ENCODE measurements at places on chromosomes 1 and 21.

- no peak for DNase-seq
Measured at GRCh38 chr1:10604966-10605365, 130.2 kb downstream of the PEX14 start.

- DNase-seq, result no peak
Measured at GRCh38 chr1:42953182-42954180, 5.2 kb downstream of the SLC2A1 start.

DNA sequence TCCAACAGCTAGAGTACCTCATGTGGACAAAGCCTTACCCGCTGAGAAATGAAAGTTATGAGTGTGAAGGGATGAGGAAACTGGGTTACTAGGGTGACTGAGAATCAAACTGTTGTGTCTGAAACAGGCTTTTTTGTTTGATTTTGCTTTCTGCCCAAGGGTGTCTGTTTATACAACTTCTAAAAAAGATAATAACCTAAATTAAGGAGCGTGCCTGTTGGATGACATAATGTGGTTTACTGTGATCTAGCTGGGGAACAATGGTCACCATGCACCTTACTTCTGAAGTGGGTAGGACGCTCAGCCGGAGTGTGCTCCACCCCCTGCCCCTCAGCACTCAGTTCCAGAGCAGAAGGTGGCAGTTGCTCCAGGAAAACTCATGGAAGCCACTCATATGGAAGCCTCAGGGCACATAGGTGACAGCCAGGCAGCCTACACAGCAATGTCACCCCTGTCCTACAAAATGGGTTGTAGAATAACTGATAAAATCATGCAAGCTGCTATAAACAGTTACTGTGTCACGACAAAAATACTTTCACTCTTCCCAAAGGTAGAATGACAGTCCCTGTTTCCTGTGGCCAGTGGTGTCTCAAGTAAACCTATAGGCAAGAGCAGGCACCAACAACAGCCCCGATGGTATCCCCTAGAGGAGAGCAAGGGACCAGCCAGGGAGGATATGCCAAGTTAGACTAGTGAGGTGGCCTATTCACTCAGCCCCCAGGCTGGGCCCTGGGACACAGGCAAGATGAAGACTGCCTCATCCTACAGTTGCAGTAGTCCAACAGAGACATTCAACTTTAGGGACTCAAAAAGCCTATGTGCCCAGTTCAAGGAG is 29.3 kb downstream of the SIPA1L2 start:
- no peak for DNase-seq

DNA sequence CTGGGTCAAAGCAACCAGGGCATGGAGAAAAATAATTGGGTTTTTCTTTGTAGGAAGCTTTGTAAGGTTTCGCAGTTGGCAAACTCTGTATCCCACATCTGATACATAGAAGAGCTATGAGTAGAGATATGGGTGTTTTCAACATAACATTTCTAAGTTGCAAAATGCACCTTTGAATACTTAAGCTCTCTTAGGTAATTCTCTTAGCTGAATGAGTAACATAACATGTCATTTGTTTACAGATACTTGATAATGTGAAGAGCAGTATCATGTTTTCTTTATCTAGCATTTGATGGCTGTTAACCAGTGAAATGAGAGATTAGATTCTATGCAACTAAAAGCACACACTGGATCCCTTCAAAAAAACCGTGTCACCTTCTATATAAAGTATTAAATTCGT is 21.6 kb downstream of the RAVER2 start:
- DNase-seq, result no peak

GRCh38 chr1:27664291-27664690 is 7.7 kb downstream of the IFI6 start:
- DNase-seq, result no peak

DNA sequence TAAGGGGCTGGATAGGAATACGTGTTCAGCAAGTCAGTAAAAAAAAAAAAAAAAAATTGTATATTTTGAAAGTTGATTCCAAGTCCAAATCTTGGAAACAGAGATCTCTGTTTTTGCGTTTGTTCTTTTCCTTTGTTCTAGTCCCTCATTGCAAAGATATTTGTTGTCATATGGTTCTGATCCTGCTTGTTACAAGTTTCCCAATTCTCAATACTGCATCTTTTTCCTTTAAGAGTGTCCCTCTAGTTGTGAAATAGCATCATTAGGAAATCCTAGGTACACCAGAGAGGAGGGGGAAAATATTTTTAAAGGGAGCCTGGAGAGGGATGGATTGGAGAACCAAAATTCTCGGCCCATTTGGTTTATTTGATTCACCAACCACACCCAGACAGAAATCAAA is 152.2 kb upstream of the C1orf105 start:
- no peak for DNase-seq

- DNase-seq, result no peak
Measured at GRCh38 chr1:242523719-242524570, 552 bp downstream of the PLD5 start.

DNA sequence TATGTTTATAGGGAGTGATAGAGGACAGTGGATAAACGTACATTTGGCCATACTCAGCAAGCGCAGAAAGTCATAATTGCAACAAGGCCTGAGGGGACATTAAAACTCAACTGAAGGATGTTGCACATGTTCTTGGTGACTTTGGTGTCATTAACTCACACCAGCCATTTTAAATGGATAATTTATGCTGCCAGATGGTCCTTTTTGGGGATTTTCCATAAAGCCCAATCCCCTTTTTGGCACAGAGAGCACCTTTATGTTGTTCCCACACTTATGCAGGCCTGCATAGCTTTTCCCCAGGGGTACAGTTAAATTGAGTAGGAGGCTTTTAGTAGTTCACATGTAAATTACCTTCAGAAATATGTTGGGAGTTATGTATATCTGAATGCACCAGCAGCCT is 279.6 kb downstream of the NFIA start:
- DNase-seq, result no peak

DNA sequence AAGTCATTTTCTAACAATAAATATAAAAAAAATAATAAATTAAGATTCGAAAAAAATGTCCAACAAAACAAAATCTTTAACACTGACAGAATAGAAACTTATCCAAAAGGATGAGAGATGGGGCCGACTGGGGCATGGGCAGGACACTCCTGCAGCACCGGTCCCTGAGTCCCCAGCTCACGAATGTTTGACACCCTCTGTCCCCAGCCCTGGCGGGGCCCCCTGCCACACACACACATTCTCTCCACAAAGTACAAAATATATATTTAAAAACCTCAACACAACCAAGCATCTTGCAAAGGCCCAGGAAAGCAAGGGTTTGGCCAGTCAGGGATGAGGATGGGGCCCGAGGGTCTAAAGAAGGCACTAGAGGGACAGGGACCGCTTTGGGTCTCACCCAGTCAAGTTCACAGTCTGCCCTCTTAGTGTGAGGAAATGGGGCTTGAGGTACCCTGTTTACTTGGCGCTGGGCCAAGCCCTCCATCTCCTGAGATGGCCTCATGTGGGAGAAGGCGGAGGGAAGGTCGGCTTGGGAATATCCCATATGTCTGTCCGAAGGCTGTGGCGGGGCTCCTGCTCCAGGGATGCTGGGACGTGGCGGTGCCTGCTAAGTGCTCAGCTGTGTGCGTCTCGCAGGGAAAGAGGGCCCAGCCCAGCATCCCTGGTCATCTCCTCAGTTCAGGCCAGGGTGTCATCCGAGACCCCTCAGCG is 31.3 kb downstream of the EPHA2 start:
- no peak for DNase-seq

DNA sequence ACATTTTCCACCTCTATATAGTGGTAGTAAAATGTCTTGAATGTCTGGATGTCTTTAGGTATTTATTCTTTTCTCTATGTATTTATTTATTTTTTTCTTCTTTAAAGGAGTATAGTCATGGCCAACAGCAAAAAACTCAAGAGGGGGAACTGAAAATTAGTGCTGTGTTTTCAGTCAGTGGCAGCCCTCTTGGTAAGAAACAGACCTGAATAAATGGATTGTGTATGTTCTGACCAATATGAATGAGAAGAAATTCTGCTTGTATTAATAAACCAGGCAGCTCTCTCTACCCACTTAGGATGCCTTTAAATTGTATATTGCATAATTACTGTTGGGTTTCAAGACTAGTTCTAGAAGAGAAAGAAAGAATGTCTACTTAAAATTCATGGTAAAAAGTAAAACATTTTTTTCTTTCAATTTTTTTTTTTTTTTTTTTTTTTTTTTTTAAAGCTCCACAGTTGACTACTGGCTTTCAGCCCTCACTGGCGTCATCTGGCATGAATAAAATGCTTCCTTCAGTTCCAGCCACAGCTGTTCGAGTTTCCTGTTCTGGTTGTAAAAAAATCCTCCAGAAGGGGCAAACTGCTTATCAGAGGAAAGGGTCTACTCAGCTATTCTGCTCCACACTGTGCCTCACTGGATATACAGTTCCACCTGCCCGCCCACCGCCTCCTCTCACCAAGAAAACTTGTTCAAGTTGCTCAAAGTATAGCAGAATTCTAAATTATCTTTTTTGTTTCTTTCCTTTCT is 101.6 kb downstream of the ZMYM4 start:
- peak; percentile 41 for DNase-seq

- no peak for DNase-seq
Measured at GRCh38 chr1:37484325-37485051, 10.1 kb downstream of the ZC3H12A start.

GRCh38 chr1:215417122-215417521 is 150.0 kb upstream of the KCTD3 start:
- DNase-seq, result no peak

DNA sequence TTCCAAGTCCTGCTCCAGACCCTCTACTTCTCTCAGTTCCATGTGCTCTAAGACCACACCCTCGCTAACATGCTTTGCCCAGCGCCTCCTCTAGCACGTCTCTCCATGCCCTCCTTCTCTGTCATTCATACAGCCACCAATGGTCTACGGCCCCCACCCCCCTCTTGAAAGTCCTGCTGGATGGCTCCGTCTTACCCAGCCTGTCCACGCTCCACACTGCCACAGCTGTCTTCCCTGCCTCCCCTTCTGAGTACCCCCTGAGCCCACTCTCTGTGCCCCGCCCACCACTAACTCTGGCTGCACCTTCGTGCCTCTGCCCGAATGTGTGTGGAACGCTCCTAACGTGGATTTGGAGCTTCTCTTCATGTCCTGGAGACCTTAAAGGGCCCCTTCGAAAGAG is 244.6 kb downstream of the TRABD2B start:
- DNase-seq, result no peak

- no peak for DNase-seq
Measured at GRCh38 chr21:20999659-21000058, 1.4 kb downstream of the NCAM2 start.

- peak; percentile 3 for DNase-seq
Measured at GRCh38 chr1:51472359-51472758, 46.7 kb downstream of the EPS15 start.

Data from skeletal muscle cell (primary cell).